ENCODE measurements at places on chromosomes 6 and 20.

DNA sequence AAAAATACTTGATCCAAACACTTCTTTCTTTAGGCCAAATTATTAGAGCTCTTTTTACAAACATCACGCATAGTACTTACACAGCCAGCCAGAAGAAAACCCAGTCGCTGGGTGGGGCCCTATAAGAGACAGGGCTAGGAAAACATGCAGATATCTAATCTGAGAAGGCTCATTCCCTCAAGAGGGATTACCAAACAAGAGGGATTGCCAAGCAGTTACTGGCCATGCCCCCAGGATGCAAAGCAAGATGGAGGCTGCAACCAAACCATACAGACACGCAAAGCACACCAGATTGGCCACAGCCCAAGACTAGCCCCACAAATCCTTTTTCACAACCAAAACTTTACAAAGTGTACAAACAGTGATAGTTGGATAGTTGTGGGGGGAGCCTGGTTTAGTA is 1235.4 kb upstream of the GJE1 start:
- no peak for DNase-seq

DNA sequence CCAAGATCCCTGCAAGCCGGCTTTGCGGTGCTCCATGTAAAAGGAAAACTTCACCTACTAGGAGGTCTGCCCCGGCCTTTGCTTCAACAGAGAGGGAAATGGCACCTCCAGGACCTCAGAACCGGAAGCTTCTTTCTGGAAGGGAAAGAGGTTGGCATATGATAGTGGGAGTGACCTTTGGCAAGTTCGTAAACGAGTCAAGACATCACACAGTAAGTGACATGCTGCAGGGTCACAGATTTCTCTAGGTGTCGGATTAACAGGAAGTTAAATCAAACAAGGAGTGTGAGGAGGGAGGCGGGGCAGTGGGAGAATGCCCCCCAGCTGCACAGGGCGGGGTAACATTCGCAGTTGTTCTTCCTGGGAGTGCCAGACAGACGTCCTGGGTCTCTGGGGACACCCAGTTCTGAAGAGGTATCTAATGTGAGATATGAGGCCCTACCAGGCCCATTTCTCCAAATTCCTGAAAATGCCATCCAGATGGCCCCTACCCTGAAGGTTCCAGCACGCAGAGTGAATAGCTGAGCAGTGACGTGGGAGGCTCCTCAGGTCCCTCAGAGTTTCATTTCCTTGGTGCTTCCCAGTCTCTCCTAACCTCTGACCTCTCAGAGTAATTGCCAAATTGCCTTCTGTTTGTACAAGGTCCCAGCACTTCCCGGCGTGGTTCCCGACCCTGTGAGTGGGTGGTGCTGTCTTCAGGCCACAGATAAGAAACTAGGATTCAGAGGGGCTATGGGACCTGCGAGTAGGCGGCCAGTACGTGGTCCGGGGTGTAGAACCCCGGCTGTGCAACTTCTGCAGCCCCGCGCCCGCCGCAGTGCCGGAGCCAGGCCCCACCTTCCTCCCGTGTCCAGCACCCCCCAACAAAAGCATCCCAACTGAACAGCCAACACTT is 1.9 kb downstream of the RRBP1 start:
- DNase-seq = no peak

DNA sequence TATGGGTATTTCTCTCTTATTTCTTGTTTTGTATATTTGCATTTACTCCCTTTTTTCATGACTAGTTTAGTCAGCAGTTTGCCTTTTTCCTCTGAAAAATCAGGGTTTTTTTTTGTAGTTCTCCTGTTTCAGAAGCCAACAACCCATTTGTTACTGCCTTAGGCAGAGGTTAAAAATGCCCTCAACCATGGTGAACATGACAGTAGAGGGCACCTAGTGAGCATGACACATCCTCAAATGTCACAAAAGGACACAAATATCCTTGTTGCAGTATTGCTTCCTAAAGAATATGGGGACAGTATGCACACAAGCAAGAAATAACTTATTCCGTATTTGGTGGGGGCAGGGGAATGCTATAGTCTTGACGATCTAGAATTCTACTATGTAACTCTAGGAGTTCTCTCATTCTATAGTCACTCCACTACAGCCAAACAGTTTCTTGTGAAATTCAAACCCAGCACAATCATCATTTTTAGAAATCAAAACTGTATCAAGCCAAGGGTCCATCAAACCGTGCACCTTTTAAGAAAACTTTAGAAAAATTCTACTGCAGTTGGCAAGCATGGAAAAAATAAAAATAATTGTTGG is 47.0 kb downstream of the GOPC start:
- no peak for DNase-seq

DNA sequence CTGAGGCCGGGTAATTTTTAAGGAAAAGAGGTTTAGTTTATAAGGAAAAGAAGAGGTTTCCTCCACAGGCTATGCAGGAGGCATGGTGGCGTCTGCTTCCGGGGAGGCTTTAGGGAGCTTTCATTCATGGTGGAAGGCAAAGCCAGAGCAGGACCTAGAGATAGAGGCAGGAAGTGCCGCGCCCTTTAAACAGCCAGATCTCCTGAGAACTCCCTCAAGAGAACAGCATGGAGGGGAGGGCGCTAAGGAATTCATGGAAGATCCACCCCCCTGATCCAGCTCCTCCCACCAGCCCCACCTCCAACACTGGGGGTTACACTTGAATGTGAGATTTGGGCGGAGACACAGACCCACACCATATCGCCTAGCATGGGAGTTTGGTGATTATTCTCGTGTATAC is 13.9 kb upstream of the DACT2 start:
- DNase-seq = no peak

GRCh38 chr6:32176476-32177182 is 745 bp upstream of the AGPAT1 start:
- no peak for DNase-seq

GRCh38 chr6:37317312-37318038 is 36.3 kb upstream of the RNF8 start:
- DNase-seq = no peak

- no peak for DNase-seq
Measured at GRCh38 chr20:17485017-17485416, 46.2 kb downstream of the BFSP1 start.
